ENCODE measurements at places on chromosomes 5 and 9.

DNA sequence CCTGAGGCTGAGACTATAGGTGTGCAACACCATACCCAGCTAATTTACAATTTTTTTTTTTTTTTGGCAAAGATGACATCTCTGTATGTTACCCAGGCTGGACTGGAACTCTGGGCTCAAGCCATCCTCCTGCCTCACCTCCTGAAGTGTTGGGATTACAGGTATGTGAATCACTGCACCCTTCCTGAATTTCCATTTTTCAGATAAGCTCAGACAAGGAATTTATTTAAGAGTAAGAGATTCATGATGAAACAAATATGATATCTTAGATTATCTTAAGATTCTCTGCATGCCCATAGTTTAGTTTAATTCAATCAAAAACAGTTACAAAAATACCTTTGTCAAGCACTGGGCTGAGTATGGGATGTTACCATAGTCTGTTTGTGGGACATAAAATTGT, 128.4 kb upstream of the BASP1 start:
- no peak for DNase-seq

- DNase-seq: no peak
These were observed 72.6 kb upstream of the PUM3 start for GRCh38 chr9:2916382-2916985.

DNA sequence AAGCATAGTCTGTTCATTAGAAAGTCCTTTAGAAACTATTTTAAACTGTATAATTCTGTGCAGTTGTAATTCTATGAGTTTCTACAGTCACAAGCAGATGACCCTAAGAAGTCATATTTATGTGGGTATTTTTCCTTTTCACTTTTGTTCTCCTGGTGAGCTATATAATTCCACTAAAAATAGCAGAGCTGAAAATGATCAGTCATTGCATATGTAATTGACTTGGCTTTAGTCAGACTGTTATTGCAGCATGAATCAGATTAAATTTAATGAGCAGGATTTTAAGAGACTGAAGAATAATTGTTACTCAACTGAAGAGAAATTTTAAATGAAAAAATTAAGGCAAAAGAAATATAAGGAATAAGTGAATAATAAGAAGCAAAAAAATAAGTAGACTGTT, 108.5 kb downstream of the MTREX start:
- no peak for DNase-seq

- DNase-seq: no peak
These were observed 677.8 kb downstream of the TAF11L14 start for GRCh38 chr5:18312016-18312415.

DNA sequence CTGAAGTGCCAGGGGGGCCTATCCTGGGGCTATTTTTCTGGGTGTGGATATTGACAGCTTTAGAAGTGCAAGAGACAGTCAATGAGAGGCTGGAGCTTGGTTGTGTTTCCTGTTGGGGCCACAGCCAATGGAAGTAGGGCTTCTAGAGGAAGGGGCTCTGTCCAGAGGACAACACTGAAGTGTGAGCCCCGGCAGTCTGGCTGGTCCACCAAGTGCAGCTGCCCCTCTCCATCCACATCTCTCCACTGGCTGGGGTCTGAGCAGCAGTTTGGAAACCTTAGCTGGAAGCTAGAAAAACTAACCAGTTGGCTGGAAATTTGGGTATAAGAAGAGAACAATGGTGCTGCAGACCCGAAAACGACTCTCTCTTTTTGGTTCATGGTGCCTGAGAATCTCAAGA, 64.3 kb upstream of the PSD2 start:
- no peak for DNase-seq

DNA sequence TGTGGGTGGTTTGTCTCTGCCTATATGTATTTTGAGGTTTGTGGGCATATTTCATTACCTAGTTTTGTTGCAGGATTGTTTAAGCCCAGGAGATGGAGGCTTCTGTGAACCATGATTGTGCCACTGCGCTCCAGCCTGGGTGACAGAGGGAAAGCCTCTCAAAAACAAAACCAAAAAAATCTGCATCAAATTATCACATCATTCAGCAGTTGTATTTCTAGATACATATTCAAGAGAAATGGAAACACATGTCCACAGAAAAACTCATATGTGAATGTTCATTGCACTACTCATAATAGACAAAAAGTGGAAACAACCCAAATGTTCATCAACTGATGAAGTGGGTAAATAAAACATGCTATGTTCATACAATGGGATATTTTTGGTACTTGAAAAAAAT, 29.9 kb downstream of the HSPA4 start:
- no peak for DNase-seq
